ENCODE measurements at places on chromosomes 1 and 21.

GRCh38 chr1:5690291-5690690 lies 301.9 kb downstream of the NPHP4 start:
- DNase-seq = no peak

- DNase-seq = no peak
Observed at GRCh38 chr1:116478621-116479020, 92.2 kb downstream of the CD58 start.

DNA sequence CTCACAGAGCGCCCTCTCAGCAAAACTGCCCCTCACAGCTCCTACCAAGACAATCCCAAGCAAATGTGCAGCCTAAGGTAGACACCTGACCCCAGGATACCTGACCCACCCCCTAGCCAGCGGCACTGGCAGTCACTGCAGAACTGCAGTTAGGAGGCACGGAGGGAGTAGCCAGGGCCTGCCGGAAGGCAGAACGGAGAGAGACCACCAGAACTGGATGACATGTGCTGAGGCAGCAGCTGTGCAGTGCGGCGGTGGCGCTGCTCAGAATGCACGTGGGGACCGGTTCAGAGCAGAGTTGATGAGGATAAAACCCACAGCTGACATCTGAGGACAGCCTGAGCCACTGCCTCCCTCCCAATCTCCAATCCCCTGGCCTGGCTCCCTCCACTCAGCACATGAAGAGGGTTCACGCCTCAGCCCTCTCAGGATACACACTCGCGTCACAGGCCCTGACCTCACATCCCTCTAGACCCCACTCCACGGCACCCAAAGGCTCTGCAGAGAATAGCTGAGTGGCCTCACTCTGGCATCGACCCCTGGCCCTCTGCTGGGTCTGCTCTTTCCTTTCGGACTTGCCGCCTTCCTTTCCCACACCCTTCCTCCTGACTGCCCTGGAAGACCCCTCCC lies 29.6 kb downstream of the UBE2G2 start:
- no peak for DNase-seq

DNA sequence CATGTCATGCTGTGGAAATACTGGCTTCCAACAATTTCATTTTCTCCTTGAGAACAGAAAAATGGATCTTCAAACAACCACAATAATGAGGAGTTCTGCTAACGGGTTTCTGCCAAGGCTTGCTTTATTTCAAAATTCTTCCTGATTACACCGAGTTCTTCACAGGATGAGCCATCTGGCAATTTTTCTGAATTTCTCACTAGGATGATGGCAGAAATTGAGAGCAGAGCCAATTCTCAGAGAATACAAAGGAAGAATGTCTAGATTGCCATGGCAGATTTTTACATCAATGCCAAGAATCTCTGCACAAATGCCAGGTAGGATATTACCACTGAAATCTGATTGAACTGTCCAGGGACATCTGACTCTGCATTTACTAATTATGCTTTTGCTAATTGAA lies 619.0 kb upstream of the CHRM3 start:
- no peak for DNase-seq

GRCh38 chr1:38609166-38610025 lies 250.2 kb downstream of the RRAGC start:
- DNase-seq = no peak

- no peak for DNase-seq
Observed at GRCh38 chr1:159185121-159185520, 13.7 kb downstream of the CADM3 start.

DNA sequence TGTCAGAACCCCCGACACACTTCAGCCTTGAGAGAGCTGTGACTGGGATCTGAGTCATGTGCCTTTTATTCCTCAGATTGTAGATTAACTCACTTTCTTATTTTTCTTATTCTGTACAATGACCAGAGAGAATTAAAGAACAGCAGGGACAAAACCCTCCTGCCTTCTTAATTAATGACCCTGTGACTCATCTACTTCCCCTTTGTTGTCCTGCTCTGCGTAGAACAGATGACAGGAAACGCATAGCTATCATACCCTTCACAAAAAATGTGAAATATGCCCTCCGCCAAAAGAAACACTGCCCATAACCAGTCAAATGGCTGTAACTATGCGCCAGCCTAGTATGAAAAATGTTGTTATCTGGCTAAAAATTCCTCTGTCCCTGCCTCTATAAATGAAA lies 9.1 kb upstream of the PADI2 start:
- peak; percentile 99 for DNase-seq

GRCh38 chr1:156833603-156834002 lies 17.0 kb upstream of the SH2D2A start:
- no peak for DNase-seq

DNA sequence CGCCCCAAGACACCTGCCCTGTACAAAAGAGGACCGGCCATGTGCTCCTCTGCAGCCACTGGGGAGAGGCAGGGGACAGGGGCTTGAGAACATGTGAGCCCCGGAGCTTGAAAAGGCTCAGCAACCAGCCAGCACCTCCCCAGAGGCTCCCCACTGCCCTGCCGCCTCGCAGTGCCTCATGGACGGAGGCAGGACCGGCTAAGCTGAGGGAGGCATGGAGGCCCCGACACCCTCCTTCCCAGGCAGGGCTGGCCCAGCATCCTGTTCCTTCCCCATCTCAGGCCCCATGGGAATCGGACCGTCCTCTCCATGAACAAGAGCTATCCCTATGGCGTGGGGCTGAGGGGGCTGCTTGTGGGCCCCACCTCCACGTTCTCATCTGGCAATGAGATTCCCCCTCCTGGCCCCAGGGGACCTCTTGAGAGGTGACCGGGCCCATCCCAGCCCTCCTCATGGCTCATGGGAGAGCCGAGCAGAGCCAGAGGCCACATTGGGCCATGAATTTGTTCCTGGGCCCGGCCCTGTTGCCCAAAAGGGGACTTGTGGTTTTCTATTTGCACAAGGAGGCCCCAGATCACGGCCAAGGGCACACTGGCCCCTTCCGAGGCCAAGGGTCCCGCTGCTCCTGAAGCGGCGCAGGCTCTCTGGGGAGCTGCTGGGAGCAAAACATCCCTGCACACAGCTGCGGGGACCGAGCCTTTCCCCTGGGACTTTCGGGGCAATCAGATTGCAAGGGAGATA lies 65.2 kb upstream of the ARHGEF16 start:
- DNase-seq = no peak

DNA sequence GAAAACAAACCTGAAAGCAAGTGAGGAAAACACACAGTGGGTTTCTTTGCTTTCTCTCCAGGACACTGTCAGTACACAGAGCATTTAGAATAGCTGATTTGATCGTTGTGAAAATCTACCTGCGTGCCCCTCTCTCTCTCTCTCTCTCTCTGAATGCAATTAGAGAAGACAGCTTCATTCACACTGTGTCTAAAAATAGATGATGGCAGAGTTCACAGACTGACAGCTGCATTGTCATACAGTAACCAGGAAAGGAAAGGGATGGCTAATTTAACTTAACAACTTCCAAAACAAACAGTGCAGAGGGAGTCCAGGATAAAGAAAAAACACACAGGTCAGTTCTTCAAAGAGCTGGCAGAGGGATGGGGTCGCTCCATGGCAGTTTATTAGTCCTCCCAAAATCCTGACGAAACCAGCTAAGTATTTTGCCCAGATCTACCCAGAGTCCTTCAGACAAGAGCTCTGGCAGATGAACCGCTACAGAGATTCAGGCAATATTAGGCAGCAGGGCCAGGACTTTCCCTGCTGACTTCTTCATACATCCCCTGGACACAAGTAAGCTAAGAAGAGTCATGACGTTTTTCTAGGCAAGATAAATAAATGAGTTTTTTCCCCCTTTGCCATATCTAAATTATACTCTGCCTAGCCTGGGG lies 58.9 kb downstream of the WLS start:
- peak; percentile 27 for DNase-seq

DNA sequence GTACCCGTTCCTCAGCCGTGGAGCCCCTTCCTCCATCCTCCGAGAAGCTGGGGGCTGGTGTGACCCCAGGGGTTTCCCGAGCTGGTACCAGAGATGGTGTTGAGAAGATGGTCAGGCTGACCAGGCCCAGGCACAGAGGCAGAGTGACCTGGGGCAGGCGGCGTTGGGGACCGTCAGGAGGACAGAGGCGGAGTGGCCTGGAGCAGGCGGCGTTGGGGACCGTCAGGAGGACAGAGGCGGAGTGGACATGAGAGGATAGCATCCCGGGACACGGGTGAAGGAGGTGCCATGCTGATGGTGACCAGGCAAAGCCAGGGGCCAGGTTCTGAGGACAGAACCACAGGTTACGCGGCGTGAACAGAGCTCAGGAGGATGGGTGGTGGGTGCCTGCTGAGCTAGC lies 75.9 kb upstream of the TTC34 start:
- DNase-seq = no peak

GRCh38 chr1:172835834-172836233 lies 176.9 kb downstream of the FASLG start:
- no peak for DNase-seq

DNA sequence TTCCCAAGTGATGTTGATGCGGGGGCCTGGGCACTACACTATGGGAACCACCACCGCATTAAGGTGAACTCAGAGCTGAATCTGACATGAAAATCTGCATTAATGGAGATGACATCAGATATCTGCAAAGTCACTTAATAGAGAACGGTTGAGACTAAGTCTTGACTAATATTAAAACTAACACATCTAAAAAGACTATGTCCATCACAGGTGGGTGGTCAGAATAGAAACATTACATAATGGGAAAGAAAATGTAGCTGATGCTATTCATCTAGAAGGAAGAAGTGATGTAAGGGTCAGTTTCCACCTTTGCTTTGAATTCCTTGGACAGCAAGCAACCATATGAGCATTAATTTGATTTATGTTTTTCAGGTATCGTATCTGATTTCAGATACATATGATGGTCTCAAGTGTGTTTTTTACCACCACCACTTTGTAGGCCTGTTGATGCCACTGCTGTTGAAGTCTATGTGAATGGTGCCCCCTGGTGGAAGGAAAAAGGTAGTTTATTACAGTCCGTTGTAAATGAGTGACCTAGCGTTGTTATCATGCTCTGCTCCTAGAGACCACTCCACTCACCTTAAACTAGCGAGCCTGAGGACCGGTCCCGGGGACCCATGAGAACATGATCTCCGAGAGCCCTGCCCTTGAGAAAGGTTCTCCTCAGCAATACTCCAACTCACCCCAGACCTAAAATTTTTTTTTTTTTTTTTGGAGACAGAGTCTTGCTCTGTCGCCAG lies 73.5 kb downstream of the BACH1 start:
- peak; percentile 83 for DNase-seq

- DNase-seq = no peak
Observed at GRCh38 chr1:157597959-157598667, at the start of gene FCRL4. TSS of gene FCRL4 (minus strand) at chr1:157598085. CDS start at chr1:157597944, 141 bp downstream.

GRCh38 chr1:921011-921837 lies 2.5 kb upstream of the SAMD11 start:
- DNase-seq = peak; percentile 82

DNA sequence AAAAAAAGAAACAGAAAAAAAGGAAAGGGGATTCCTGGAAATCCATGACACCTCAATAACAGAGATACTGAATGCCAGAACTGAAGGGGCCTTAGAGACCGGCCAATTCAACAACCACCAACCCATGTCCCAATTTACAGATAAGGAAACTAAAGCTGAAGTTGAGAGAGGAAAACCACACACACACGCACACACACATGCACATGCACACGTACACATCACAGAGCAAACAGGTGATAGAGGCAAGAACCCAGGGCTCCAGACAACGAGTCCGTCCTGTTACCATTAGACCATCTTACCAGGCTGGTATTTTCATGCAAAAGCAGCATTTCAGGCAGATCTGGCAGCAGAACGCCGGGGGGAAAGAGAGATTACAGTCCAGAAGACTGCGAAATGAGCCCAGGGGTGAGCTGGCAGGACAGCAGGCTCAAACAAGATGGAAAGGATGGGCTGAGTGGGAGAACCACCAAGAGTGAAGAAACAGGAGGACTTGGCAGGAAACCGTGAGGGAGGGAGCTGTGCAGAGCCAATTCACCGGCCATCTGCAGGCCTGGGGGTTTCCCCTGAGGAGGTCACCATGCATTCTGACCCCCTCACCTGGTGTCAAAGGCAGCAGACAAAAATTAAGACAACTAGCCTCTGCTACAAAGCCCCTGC lies 43.5 kb downstream of the PAFAH2 start:
- no peak for DNase-seq

DNA sequence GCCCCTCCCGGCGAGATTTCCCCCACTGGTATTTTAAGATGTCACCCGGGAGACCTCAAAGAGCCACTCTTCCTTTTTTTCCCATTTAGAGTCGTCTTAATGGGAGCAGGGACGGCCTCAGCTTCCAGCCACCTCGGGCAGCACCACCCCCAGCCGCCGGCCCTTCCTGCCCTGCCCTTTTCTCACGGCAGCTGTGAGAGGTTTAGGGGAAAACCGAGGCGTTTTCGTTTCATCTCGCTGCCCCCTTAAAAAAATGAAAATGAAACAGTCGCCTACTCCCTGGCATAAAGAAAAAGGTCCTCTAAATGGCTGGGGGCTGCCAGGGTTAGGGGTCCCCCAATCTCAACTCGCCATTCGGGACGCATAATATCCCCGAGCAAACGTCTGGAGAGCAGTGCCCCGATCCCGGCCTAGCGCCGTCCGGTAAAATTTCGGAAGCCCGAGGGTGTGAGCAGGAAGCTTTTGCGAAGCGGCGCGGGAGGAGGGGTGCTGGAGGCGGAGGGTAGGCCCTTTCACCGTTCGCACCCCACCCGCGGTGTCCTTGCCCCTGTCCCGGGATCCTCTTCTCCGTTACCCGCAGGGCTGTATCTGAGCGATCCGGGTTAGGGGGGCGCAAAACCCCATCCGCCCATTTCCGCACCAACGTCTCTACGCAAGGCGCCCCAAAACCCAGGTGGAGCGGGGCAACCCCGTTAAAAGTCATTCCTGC lies 1.2 kb downstream of the RUNX3 start:
- no peak for DNase-seq

DNA sequence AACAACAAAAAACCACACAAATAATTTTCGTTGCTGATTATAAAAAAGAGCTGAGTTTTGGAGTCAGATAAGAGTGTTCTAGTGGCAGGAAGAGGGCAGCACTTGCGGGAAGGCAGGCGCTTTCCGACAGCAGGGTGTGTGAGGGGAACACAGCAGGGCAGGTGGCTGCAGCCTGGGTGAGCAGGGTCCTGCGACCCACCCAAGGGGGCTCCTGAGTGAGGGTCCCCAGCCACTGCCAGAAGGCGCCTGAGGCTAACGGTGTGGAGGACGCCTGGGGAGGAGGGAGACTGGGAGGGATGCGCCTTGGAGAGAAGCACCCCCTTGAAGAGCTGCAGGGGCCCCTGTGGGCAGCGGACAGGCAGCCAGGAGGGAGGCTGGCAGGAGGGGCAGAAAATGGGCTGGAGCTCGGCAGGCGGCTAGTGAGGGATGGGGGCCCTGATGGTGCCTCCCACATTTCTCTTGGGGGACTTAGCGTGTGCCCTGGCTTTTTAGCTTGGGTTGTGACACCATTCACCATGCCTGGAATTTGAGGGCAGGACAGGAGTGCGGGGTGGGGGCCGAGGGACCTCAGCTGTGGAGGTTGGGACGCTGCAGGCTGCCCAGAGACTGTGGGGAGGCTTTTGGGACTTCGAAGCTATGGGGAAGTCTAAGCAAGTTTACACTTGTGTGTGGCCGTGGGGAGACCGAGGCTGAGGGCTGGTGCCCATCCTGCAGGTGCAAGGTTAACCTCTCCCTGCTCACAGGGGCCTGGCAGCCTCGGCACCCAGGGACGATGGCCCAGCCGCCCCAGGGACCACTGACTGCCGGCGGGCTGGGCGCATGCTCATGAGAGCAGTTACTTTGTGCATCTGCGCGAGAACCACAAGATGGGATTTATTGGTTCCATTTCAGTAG lies 111.4 kb downstream of the SIK1 start:
- DNase-seq = no peak

Data from fibroblast of skin of scalp (primary cell).